ENCODE measurements at places on chromosomes 12 and 14.
A peak's percentile ranks its signal among the peaks of the same experiment; 100 is the strongest.

DNA sequence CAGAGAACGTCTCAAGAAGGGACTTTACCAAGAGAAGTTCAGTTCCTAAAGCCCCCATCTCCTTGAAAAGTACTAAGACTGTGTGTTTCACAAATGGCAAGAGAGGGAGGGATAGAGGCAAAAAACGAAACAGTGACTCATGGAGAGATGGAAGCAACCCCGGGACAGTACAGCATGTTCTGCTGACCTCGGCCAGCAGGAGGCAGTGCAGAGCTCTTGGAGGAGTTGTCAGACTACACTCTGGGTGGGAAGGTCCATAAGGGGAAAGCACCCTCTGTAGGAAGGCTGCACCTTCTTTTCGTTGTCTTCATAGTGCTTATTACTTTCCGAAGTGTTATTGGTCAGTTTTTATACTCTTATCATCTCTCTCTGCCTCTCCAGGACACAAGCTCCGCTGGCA lies 525.2 kb upstream of the CCDC196 start:
- DNase-seq = peak; percentile 41

DNA sequence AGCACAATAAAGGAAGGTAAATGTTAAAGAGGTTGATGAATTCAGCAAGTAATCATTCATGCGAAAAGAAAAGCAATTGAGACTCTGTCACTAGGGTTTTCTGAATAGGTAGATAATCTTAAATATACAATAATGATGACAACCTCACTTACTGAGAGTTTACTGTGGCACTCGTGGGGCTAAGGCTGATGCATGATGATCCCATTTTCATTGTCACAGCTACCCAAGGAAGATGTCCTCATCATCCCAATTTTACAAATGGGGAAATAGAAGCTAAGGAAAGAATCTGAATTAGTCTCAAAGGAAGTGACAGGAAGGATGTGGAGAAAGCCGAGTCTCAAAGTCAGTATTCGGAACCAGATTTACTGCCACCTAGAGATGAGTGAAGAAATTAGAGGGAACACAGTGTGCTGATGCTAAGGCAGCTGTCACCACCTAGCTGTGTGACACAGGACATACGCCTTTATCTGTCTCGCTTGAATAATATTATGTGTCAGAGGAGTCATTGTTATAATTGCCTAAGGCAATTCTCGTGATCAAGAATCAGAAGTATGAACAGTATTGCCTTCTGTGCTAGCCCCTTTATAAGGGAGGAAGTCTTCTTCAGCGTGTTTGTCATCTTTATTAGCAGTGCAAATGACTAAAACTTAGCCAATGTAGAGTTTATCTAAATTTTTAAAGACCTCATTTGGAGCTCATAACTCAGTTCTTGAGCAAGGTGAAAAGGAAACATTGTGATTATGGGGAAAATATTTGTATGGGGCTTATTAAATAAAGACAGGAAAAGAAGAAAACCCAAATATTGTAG lies 63.2 kb downstream of the ERGIC2 start:
- peak; percentile 8 for DNase-seq

- DNase-seq = no peak
Observed at GRCh38 chr12:80593766-80594165, 113.7 kb upstream of the MYF6 start.

DNA sequence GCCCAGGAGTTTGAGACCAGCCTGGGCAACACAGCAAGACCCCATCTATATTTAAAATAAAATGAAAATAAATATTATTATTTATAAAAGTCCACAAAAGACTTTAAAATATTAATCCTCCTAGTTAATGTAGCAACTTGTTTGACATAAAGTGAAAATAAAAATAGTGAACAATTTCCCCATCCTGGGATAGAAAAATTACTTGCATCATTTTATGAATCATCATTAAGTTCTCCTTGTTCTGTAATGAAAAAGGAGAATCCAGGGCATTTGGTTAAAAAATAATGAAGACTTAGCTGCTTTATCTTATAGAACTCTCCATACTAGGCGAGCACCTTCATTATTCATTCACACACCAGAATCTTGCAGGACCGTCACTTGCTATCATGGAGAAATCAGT lies 66.1 kb downstream of the ELK3 start:
- DNase-seq = no peak

GRCh38 chr14:104678346-104678745 lies 11.1 kb upstream of the INF2 start:
- no peak for DNase-seq

DNA sequence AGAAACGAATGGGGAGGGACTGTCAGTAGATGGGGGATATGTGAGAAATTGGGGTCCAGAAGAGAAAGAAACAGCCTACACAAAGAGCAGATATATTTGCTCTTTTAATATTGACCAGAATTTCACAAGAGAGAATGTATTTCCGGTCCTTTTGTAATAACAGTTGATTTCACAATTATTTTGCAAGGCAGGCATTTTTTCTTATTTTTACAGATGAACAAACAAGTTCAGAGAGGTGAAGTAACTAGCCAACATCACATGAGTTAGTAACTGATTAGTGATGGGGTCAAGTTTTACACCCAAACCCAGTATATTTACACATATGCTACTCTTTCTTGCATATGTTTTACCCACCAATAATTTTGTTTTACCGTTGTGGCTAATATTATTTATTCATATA lies 188.2 kb downstream of the NAV3 start:
- no peak for DNase-seq

- DNase-seq = no peak
Observed at GRCh38 chr12:13631873-13632272, 349.5 kb downstream of the GRIN2B start.

DNA sequence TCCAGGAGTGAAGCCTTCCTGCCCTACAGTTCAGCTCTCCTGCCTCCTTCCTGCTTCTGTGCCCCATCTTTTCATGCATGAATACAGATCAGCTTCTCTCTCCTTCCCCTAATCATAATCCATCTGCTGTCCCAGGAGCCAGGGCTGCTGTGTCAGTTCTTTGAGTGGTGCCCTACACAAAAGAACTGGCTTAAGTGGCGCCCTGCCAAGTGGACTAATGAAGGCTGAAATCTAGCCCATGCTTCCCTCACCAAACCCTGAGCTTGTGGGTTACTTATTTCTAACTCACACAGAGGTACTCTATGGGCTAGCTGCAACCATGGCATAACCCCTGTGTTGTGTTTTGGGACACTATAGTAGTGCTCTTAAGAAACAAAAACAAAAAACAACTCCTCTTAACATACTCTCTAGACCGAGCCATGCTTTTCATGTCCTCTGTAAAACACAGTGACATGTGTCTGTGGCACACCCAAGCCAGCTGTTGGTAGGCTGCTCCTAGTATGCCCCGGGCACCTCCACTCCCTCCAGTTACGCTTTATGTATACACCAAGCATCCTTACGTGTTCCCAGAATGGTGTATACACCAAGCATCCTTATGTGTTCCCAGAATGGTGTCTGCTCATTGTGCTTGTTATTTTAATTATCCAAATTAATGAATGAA lies 19.3 kb upstream of the ETV6 start:
- DNase-seq = no peak

GRCh38 chr14:94768521-94769390 lies 1.2 kb downstream of the GSC start:
- no peak for DNase-seq

All from activated CD8-positive, alpha-beta memory T cell treated with anti-CD3 and anti-CD28 coated beads for 1 hour (primary cell).